Left lobe of liver (tissue), 2 donors: ENCODE measurements at places on chromosomes 5 and 9.
A peak's percentile ranks its signal among the peaks of the same experiment; 100 is the strongest.

- DNase-seq, result no peak
These were observed 228.0 kb downstream of the HINT1 start for GRCh38 chr5:130937046-130937445.

GRCh38 chr9:126722252-126722921 lies 82.5 kb upstream of the ZBTB43 start:
- peak; percentile 51 for DNase-seq

DNA sequence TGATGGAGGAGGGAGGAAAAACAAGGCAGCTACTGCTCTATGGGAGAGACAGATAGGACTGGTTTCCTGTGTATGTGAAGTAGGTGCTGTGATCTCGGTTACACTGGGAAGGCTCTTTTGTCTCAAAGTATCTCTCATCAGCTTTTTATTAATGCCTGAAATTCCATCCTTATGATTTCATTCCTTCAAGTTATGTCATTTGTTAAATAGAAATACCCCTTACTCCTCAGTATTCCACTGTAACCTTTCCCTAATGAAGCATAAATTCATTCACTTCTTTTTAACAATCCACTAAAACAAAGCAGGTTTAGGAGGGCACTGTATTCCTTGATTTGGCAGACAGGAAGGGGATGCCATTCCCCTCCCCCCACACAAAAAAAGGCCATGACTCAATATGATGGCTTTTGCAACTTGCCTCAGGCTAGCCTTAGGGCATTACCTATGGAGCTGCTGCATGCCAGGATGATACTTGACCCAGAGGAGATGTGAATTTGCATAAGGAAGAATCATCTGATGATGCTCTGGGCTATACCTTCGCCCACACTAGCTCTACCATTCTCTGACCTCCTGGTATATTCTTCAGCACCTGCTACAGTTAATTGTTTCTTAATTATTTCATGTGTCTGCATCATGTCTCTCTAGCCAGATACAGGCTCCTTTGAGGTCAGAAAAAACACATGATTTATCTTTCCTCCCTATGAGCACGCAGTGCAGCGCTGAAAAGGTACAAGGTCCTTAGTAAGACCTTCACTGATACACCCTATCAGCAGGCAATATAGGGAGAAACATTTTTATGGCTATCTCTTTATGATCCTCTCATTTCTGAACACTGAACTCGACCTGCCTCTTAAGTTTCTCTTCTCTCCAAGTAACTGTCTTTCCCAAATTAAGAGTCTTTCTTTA lies 26.3 kb downstream of the NR3C1 start:
- no peak for DNase-seq

DNA sequence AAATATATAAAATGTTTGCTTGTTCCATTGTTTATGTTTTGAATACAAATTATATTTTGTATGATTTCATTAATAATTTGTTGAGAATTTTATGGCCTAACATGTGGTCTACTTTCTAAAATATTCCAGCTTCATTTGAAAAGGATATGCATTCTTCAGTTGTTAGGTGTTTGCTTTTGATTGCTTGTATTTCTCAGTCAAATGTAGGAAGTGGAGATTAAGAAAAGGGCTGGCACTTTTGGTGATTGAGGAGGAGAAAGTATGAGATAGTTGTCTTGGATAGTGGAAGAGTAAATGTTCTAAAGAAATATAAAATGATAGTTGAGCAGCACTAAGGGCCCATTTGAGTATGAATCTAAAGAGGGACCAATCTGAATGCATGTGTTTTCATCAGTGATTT lies 23.1 kb downstream of the JAK2 start:
- DNase-seq, result no peak

DNA sequence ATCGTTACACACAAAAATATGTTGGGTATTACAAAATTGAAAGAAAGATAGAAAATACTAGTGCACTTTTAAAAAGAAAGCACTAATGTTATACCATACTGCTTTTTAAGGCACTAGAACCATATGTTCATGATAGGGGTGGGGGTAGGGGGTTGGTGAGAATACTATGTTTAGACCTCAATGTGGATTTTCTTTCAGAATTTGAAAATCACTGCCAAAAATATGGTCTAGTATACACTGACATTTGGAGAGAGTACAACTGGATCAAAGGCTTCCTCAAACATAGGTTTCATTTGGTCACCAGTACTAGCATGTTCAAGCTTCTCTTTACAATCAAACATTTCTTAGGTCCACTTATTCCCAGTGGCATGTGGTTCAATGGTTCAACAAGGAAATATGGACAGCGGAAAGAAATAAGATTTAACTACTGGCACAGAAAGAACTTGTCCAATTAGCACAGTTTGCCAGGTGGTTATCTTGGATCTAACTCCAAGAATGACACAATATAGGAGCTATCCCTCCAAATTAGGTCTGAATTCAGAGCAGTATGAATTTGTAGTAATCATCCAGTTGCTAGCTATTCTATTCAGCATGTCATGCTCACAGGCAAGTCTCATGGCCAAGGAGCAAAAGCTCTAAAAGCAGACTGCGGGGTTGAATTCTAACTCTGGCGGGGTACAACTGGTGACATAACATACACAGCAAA lies 139.3 kb downstream of the SLC24A2 start:
- no peak for DNase-seq

GRCh38 chr9:125296843-125297372 lies 35.3 kb downstream of the GAPVD1 start:
- DNase-seq, result no peak

DNA sequence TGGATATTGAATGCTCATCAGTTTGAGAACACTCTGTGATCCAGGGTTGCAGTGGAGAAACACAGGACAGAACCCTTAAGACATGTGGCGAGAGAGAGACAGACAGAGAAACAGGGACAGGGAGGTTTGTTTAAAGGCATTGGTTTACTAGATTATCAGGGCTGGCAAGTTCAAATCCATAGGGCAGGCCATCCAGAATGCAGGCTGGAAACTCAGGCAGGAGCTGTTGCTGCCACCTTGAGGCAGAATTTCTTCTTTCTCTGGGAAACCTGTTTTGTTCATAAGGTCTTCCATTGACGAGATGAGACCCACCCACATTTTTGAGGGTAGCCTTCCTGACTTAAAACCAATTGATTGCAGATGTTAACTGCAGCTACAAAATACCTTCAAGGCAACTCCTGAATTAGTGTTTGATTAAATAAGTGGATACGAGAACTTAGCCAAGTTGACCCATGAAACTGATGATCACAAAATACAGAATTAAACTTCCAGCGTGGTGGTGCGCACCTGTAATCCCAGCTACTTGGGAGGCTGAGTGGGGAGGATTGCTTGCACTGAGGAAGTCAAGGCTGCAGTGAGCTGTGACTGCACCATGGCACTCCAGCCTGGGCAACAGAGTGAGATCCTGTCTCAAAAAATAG lies 55.9 kb downstream of the NSUN2 start:
- peak; percentile 51 for DNase-seq

GRCh38 chr5:95963650-95964410 lies 2.2 kb upstream of the ELL2 start:
- DNase-seq, result no peak

DNA sequence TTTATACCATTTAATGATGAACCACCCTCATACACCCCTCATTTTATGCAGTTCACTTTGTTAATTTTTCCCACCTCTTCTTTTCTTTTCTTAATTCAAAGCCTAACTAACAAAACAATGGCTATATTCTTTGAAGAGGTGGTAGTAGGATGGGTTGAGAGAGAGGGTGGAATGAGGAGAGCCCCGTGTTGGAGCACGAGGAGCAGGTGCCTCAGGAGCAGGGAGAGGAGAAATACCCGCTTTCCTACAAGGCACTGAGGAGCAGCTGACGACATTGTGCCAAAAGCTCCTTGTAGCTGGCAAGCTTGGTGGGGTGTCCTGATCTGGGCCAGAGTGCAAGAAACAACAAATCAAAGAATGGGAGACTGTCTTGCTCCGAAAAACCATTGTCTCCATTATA lies 129.6 kb downstream of the HTR4 start:
- DNase-seq, result no peak

DNA sequence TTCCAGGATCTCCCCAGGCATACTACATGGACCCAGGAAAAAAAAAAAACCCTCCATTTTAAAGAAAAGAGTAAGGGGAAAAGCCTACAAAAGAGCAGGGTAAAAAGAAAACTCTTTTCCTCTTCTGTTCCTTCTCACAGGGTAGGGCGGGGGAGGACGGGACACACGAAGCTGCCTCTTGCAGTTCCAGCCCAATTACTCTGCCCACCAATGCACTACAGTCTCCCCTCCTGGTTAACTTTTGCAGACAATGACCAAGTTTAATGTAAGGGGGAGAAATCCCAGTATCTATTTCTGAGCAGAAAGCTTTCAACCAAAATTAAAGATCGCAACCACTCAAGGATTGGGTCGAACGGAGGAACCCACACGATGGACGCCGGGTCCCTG lies 1.3 kb downstream of the BRD3 start:
- no peak for DNase-seq

DNA sequence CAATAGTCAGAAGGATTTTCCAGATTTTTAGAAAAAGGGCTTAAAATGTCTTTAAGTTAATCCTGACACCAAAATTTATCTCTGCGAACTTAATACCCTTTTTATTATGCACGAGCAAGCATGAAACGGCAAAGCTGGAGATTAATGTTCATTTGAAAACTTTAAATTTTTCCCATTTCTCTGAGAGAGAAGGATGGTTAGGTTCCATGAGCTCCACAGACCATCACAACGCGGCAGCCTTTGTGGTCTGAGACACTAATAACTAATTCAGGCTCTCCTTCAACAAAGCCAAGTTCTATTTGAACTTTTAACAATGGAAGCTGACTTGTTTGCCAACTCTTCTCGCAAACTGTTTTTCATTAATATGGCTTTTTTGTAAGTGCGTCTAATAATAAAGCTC lies 94.7 kb downstream of the MYO10 start:
- DNase-seq, result no peak

- DNase-seq, result no peak
These were observed 8.0 kb upstream of the SPATA31D1 start for GRCh38 chr9:81980568-81980967.

DNA sequence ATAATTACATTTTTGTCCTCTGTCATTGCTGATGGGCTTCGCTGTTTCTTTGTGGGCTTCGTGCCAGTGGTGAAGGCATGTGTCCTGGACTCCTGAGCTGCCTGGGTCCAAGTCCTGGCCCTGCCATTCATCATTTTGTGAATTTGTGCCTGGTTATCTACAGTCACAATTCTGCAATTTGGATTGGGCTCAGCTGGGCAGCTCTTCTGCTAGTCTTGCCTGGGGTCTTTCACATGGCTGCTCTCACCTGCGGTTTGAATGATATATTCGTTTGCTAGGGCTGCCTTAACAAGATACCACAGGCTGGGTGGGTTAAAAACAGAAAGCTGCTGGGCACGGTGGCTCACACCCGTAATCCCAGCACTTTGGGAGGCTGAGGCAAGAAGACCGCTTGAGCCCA lies 192.7 kb upstream of the IER5L start:
- DNase-seq, result no peak

GRCh38 chr9:127612939-127613582 lies 984 bp downstream of the STXBP1 start:
- peak; percentile 58 for DNase-seq

DNA sequence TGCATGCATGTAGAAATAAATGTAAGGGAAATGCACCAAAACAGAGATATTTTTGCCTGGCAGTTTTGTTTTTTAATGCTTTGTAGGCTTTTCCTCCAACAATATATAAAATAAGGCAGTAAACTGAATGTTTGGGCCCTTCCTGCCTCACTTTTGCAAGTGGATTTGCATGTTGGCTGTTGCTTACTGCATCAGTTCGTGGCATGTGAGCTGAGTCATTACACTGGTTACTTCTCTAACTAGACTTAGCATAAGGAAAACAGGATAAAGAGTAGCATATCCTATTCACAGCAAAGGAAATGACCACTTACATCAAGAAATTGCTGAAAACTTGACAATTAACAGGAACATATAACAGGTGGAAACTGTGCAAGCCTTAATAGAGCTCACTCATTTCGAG lies 113.4 kb downstream of the TLE1 start:
- no peak for DNase-seq
